ENCODE measurements at places on chromosomes 3 and 15.

- H3K27ac ChIP-seq: no peak overlapping the region
- peaks cover 16% of the 10 kb centered on the region for H3K4me1 ChIP-seq
- no peaks in the 10 kb centered on the region for H3K27me3 ChIP-seq
- H3K36me3 ChIP-seq: no peaks in the 10 kb centered on the region
- H3K4me3 ChIP-seq: no peak overlapping the region
These were observed 15.1 kb downstream of the MYZAP start for GRCh38 chr15:57606816-57607215.

DNA sequence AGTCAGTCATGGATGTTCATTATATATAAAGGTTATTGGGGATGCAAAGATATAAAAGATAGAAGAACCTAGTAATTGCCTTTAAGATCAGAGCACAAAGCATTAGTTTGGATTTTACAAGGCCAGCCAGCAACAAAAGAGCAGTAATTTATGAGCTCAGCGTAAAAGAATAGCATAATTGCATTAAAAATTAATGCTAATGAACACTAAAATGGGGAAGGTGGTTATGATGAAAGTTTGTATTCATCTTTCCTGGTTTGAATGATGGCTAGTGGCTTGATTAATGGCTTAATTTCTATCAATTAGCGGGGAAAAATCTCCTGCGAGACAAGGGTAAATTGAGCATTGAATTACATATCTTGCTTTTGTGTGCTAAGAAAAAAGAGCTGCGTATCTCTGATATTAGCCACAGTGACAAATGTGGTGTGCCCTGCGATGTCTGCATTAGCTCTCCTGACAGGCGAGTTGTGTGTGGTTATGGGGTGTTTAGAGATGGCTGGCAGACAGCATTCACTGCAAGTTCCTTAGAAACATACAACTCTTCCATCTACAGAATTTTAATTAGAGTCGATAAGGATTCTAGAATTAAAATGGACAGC lies 42.8 kb upstream of the MLF1 start:
- DNase-seq: no peak
- H3K27ac ChIP-seq: no peak overlapping the region
- no peak overlapping the region for H3K4me3 ChIP-seq
- no peaks in the 10 kb centered on the region for H3K27me3 ChIP-seq

DNA sequence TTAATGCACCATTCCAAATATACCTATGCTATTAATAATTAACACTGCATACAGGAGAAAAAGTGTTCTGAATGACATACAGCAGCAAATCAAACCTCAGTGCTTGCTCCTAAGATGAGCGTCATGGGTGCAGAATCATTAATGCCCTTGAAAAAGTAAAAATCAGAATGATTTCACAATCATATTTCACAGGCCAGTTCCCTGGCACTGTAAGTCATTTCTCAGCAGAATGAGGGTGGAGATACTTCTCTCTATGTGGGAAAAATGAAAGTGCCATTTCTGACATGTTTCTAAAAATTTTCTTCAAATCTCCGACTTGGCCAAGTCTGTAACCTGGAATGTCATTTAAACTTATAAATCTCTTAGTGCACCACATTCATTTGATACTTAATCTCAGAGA lies 549.8 kb upstream of the AGTR1 start:
- no peaks in the 10 kb centered on the region for H3K27me3 ChIP-seq
- no peak overlapping the region for H3K4me3 ChIP-seq
- no peak for DNase-seq

DNA sequence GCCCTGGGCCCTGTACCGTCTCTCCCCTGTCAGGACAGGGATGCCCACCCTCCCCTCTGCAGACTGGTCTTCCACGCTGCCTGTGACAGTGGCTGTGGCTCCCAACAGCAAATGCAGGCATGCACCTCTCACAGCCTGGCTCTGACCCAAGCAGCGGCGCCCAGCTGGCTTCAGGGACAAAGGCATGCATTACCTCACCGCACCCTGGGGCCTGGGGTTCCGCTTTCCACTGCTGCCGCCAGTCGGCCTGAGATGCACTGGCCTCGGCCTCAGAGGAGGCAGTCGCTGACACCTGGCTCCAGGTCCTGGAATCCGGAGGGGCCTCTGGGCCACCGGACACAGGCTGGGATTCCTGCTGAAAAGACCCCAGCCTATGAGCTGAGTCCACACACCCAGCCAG lies 70.3 kb downstream of the SCN5A start:
- H3K4me1 ChIP-seq: no peaks in the 10 kb centered on the region
- no peak overlapping the region for H3K4me3 ChIP-seq
- H3K27ac ChIP-seq: no peak overlapping the region
- no peaks in the 10 kb centered on the region for H3K27me3 ChIP-seq
- no peaks in the 10 kb centered on the region for H3K36me3 ChIP-seq
- DNase-seq: peak; percentile 5

DNA sequence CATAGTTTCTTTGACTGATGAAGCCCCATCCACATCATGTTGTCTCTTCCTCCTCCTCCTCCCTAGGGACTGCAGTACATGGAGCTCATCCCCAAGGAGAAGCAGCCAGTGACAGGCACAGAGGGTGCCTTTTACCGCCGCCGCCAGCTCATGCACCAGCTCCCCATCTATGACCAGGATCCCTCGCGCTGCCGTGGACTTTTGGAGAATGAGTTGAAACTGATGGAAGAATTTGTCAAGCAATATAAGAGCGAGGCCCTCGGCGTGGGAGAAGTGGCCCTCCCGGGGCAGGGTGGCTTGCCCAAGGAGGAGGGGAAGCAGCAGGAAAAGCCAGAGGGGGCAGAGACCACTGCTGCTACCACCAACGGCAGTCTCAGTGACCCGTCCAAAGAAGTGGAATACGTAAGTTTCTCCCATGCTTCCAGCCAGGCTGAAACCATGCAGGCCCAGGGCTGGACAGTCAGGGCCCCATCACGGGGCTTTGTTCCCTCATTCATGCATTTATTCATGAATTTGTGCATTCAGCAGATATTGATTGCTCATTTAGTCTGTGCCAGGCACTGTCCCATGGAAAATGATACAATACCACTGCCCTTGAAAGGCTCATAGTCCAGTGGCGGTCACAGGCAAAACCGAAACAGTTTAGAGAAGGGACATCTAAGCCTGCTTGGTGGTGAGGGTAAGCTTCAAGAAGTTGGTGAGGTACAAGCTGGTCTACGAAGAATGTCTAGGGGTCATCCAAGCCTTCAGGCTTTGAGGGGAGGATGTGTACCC lies 47.1 kb downstream of the LMCD1 start:
- no peaks in the 10 kb centered on the region for H3K27me3 ChIP-seq
- no peaks in the 10 kb centered on the region for H3K4me1 ChIP-seq
- DNase-seq: no peak
- H3K27ac ChIP-seq: no peak overlapping the region

Measured in astrocyte (in vitro differentiated cells and primary cell).